ENCODE measurements at places on chromosomes 7 and 10.

- DNase-seq, result no peak
These were observed 1.4 kb upstream of the SPAM1 start for GRCh38 chr7:123923599-123923998.

DNA sequence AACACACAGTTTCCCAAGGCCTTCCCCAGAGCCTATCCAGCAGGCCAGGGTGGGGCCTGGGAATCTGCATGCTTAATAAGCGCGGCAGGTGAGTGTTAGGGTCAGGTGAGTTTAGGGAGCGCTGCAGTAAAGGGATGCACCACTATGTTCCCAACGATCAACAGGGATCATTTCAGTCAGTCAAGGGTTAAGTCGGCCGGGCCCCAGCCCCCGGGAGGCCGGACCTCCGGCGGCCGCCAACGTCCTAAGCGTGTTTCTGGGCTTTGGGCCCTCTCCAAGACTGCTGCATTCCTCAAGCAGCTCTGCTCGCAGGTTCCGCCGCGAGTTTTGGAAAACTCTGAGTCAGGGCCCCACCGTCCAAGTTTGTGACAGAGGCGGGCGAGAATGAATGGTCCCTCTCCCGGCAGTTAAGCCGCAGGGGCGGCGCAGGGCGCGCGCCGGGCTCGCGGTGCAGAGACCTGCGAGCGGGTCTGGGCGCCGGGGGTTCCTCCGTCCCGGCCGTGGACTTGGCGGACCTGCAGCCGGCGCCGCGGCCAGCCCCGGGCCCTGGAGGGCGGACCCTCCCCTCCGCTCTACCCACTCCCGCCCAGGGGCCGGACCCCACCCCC is 81.6 kb downstream of the ARHGAP22 start:
- no peak for DNase-seq

- DNase-seq, result no peak
These were observed 96.1 kb upstream of the LYZL2 start for GRCh38 chr10:30725661-30726060.

DNA sequence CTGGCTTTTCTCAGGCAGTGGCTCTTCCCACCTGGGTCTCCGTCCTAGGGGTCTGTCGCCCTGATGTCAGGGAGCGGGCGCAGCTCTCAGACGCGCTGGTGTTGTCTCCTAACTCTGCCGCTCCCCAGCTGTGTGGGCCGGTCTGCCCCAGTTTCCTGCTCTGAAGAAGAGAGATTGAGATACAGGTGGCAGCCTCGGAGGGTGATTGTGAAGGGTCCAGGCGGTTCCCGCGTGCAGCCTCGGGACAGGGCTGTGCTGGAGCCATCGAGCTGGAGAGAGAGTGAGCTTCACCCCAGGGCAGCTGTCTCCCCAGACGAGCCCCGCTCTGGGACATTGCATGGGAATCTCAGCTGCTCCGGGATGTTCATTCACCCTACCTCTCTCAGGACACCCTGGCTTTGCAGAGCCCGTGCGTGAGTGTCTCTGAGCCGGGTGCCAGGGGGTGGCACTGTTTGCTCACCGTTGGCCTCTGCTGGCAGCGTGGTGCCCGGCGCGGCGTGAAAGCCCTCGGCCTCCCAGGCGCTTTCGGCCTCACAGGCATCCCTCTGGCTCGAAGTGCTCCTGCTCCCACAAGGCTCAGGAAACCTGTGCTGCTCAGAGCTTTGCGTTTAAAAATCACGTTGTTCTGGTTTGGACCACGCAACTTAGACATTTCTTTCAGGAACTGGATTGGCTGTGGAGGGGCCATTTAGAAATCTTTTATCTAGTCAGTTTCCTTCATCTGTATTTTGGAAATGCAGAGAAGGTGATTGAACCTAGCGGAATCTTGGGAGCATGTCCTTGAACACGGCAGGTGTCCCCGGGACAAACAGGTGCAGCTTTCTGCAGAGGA is 33.8 kb upstream of the ZFAND2A start:
- peak; percentile 82 for DNase-seq

- no peak for DNase-seq
These were observed 53.5 kb upstream of the WAC start for GRCh38 chr10:28479425-28479865.

GRCh38 chr7:36021917-36022550 is 131.0 kb upstream of the EEPD1 start:
- DNase-seq, result no peak

DNA sequence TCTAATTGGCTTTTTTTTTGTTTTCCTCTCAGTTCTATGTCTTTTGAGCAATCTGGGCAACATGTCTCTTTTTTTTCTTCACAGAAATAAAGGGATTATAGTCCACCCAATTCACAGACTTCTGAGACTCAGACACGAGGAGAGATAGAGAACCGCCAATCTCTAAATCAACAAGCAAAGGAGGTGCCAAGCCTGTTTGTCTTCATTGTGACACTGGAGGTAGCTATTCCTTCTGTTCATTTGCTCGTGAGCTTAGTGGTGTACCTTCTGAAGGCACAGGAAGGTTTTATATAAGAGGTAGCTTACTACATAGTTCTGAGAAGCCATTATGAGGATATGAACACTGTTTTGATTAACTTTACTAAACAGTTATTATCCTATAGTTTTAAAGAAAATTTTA is 6.1 kb downstream of the EPHB6 start:
- no peak for DNase-seq

DNA sequence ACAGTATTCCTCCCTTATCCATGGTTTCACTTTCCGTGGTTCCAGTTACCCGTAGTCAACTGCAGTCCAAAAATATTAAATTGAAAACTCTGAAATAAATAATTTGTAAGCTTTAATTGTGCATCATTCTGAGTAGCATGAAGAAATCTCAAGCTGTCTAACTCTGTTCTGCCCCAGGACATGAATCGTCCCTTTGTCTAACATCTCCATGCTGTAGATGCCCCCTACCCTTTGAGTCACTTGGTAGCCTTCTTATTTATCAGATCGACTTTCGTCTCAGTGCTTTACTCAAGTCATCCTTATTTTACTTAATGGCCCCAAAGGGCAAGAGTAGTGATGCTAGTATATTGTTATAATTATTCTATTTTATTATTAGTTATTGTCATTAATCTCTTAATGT is 41.8 kb downstream of the CPED1 start:
- DNase-seq, result no peak

Measured in SHP77 (cell line).